Lower leg skin (tissue), 4 donors: ENCODE measurements at places on chromosomes 2 and 18. TPM values are rescaled to one million over a fixed set of nuclear protein-coding genes. Genes with fewer than 3 reads are reported as not detected.

DNA sequence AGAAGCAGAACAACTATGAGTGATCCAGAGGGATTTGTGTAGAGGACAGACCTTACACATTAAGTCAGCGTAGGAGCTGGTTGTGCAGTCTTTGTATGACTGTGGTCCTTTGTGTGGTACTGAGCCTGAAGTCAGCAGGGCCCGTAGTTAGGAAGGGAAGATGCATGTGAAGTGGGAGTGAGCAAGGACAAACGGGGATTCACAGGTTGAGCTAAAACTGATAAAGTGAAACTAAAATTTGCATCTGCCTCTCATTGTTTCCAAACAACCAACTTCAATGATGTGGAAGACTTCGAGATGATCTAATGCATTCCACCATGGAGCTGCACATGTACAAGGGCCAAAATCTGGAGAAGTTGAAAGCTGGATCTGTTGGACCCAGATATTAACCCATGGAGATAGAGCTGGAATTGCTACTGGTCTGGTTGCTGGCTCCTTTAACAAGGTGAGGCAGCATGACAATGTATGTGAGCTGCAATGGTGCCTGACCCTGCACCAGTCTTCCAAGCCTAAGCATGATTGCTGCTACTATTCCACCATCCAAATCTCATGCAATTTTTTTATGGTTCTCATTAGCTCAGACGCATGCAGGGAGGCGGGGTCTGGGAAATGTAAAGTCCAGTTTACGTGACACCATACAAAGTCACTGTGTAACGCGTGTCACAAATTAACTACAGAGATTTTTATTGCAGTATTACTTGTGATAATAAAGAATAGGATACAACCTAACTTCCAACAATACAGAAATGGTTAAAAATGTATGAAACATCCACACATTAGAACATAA is 12.1 kb upstream of the CYBRD1 start:
- DNase-seq: no peak

DNA sequence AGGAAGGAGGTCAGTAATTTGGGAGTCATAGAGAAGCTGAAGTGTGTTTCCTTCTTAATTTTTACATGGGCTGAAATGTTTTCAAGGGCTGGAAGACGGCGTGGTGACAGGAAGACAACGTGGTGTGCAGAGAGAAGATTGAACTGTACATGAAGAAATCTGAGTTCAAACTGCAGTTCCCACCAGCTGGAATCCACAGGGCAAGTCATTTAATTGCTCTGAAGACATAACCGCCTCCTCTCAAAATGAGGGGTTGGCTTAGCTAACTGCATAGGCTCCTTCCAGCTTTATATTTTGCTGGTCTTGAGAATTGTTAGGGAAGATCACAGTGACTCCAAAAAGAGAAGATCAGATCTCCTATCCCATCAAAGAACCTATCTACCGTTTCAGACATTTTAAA is 103.9 kb downstream of the SLC8A1 start:
- no peak for DNase-seq

DNA sequence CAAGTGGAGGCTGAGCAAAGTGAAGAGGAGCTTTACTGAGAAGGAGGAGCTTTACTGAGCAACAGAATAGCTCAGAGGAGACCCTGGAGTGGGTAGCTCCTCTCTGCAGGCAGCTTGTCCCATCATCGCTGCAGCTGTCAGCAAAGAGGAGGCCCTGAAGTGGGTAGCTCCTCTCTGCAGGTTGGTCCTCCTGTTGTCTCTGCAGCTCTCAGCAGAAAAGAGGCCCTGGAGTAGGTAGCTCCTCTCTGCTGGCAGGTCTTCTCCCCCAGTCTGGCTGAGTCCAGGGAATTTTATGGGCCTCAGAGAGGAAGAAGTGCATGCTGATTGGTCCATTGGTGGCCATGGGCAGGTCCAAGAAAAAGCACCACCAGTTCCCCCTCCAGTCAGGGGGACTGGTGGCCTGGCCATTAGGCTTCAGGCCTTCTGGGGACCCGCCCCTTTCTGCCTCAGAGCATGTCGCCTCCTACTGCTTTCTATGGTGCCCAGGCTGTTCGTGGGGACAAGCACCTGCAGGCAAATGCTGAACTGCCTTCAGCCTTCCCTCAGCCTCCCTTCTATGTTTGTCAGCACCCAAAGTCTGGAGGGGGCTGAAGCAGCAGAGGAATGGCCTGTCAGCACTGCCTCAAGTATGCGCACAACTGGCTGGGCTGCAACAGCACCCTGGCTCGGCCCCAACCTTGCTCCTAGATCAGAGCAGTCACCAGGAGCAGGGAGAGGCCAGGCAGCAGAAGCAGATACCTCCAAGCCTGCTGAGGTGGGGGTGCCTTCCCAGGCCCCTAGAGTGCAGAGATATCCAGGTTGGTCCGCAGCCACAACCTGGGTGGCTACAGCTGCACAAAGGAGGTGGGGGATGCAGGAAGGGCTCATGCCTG is 5.9 kb downstream of the ZSCAN30 start:
- DNase-seq: no peak

GRCh38 chr2:181697571-181697970 is 17.3 kb upstream of the NEUROD1 start:
- no peak for DNase-seq

DNA sequence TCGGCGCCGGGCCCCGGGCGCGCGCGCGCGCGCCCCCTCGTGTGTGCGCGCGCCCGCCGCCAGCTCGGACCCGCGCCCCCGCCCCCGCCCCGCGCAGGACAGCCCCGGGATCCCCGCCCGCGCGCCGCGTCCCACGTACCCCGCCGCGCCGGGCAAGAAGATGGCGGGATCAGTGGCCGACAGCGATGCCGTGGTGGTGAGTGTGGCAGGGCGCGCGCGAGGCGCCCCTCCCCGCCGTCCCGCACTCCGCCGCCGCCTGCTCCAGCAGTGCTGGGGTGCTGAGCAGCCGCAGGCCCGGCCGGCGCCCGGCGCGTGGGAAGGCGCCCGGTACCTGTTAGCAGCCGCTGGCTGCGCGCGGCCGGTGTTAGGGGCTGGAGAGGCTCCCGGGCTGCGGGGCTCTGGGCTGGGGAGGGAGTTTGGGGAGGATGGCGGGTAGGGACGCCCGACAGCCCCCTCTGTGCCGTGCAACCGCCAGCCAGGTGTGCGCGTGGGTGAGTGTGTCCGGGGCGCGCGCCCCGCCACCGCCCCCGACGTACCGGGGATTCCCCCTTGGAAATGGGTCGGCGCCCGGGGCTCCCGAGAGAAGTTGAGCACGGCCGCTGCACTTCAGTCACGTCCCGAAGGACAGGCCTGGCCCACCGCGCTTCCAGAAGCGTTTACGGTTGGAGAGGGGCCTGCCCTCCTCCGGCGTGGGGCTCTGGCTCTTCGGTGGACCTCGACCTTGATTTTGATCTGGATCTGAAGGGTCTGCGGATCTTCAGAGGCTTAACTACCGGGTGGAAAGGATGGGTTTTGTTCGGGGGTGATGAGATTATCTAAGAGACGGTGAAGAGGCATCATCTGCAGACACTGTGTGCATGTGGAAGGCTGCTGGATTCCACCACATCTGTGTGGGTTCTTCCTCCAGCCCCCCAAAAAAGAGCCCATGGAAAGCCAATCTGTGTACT is 697 bp downstream of the LGALSL start:
- DNase-seq: peak; percentile 90

DNA sequence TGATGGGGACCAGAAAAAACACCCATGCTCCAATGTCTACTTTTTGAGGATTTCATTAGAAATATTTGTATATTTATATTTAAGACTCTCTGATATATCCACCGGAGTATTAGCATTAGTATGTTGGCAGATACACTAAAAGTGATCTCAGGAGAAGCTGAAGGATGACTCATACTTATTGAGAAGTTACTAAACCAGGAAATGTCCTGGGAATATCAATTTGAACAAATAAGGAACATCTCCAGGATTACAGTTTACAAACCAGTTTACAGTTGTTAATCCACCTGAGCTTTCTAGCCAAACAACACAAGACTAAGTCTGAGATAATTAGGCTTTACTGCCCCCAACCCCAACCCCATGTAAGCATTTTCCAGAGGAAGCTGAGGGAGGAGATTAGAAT is 16.1 kb upstream of the DPP4 start:
- DNase-seq: no peak

DNA sequence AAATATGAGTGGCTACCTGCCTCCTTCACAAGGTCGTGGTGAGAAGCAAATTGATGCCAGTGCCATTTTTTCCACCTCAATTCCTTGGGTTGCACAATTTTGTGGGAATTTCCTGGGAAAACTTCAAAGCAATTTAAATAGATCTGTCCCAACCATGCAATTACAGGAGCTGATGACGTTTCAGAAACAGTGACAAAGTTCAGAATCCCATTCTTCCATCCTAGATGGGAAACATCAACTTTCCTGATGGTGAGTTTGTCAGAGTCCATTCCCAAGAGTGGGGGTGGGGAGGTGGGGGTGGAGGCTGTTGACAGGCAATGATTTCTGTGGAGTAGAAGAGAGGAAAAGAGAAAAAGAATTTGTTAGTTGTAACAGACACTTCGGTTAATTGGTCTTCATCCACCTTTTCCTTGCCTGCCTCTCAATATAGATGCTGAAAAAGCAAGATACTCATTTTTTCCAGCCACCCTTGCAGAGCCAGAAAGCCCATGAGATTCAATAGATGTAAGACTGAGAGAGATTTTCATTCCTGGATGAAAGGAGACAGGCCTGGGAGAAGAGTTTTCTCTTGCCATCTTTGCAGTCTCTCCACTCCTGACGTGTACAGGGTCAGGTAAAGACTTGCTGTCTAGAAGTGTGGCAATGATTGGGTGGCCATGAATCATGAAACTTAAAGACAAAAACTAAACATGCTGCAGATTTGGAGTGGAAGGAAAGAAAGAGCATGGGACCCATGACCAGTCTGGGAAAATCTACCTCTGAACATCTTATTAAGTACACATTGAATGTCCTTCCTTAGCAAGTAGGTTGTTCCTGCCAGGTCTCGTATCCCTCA is 47.3 kb downstream of the SOCS6 start:
- no peak for DNase-seq

The PJVK gene
- total RNA-seq: 6.6 TPM

GRCh38 chr2:234682492-234683228 is 185.8 kb upstream of the ARL4C start:
- DNase-seq: no peak

GRCh38 chr2:106176446-106177099 is 17.5 kb downstream of the UXS1 start:
- DNase-seq: no peak

GRCh38 chr18:13500869-13501542 is 225.4 kb downstream of the FAM210A start:
- DNase-seq: no peak

DNA sequence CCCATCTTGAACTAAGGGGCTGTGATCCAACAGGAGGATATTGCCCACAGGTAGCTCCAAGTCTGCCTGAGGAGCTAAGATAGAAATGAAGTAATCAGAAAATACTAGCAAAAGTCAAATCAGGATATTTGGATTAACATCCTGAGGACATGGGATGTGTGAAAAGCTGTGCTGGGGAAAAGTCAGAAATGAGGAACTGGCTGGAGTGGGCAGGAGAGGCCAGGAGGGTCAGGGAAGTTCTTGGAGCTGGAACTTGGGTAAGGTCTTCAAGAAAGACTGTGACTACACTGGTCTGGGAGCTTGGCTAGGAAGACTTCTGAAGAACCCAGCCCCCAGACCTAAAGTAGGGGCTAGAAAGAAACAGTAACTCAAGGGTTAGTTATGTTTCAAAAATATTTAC is 250.9 kb downstream of the PRKCE start:
- no peak for DNase-seq

The IL1RL1 gene
- total RNA-seq: 0.88 TPM

DNA sequence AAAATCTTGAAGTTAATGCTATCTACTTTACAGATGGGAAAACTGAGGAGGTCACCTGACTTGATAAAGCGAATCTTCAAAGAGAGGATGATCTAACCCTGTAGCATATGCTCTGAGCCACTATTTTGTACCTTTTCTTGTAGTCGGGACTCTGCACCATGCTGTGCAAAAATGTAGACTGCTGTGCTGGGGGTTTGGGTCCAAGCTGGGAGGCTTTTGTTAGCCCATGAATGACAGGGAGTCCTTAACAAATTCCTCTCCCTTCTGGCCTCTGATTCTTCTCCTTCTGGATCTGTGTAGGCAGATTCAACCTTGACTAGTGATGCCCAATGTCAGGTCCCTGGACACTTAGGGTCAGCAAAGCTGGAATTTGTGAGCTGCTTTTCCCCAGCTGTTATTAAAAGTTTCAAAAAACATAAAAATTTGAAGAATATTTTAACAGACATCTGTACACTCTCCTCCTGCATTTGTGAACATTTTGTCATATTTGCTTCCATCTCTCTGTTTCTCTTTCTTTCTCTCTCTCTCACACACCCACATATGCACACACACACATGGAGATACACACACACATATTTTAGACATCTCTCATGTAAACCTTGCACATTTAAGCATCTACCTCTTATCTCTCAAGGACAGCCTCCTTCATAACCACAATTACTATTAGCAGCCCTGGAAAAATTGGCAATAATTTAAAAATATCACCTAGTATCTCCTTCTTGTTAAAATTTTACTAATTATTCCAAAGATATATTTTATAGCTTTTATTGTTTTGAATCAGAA is 335.0 kb upstream of the TRIB2 start:
- DNase-seq: no peak

DNA sequence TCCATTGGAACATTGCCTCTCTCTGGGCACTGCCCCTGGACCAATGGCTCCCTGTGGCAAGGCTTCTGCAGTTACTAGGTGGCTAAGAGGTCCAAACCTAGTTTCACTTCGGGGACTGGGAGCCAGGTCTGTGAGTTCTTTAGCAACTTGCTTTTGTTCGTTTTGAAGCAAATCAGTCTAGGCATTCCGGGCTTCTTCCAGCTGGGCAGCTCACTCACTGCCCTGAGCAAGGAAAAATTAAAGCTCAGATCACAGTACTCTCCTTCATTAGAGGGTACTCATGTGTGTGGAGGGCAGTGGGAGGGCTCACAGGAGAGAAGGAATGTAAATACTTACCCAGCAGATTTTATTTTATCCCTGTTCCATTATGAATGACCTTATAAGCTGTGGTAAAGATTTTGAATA is 80.3 kb downstream of the SPP2 start:
- DNase-seq: no peak

DNA sequence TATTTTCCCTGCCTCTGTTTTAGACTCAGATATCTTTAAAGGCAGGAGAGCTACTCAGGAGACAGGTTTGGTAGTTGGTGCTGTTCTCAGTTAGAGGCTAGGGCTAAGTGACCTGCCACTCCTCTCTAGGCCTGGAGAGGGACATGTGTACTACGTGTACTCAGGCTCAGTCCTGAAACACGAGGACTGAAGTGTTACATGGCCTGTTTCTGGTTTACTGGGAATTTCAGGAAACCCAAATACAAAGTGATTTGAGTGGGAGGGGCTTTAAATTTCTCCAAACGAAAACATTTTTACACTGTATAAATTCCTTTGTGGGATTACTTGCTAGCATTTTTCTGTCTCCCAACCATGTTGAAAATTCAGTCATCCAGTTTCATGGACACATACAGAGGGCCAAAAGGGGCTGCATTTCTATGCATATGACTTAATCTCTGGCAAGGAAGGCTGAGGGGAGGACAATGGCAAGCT is 343.3 kb downstream of the CYP26B1 start:
- no peak for DNase-seq

The EMILIN2 gene
- total RNA-seq: 10.9 TPM

- DNase-seq: no peak
These were observed 999 bp downstream of the INSIG2 start for GRCh38 chr2:118089139-118089800.
